ENCODE measurements at places on chromosomes 6 and 20.

DNA sequence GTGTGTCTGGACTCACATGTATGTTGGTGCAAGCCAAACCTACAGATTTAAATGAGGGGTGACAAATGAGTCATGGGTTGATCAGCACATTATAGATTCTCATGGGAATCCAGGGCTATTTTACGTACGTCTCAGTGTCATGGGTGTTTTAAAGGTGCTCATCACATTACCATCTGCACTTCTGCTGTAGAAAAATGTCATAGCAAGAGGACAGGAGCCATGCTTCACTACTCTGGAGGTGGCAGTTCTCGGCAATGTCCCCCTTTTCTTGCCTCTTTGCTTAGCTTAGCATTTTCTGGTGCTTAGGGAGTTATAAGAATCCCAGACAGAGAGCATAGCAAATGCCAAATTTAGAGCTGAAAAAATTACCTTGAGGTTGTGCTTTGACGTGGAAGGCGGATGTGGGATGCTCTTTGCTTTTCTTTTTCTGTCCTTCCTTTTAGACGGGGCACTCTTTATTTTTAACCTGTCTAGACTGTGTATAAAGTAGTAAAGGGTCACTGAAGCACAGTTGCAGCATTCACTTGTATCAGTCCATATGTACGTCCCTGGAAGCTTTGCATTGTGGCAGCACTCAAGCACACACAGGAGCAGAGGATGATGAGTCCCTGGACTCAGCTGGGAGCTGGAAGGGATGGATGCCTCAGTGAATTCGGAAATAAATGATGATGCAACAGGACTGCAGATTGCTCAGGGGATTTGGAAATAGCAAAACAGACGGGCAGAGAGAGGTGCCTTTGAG, 139.7 kb downstream of the SYNDIG1 start:
- no peak for DNase-seq

DNA sequence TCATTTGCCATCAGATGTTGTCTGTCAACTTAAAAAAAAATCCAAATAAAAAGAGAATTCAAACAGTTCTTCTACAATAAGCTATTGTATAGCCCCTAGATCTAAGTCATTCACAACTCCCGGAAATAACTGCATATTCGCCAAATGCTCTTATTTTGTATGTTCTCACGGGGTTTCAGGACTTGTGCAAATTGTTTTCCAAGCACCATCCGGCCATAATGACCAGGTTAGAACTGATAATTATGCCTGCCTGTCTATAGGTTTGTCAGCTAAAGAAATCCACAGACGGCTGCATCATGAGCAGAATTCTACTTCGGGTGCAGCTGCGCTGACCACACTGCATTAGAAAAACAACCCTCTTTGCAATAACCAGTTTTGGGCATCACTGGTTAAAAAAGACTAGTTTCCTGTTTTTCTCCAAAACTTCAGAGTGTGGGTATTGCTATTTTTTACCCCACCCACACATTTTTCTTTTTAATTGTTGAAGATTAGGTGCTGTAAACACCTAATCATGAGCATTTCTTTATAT, 87.7 kb downstream of the HIVEP2 start:
- DNase-seq, result no peak

DNA sequence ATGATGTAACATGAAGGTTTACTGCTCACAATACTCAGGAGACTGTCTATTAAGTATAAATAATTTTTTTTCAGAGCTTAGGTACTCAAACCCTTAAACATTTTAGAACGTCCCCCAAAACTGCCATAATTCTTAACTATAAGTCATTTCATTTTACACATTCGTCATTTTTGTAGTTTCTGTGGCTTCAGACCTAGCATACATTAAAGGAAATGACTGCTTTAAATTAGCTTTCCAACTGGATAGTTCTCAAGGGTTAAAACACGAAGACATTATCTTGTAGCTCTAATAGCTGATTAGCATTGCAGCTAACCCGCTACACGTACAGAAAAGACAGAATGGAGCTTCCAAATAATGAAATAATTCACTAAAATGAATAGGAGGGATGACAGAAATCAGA, 24.9 kb upstream of the PLN start:
- DNase-seq, result no peak

DNA sequence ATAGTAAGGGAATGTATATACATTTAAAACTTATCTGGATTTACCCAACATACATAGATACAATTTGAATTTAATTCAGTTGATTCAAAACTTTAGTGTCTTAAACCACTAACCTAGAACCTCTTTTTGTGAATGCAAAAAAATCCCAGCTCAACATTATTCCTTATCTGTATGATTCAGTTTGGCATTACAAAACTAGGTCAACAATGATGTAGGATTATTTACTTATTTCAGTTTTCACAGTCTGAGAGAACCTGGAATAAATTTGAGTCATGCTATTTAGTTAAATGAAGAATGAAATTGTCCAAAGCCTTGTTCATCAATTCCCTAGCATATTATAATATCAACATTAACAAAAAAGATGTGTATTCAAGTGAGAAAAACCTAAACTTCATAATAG, 7.4 kb upstream of the PLCB1 start:
- no peak for DNase-seq

DNA sequence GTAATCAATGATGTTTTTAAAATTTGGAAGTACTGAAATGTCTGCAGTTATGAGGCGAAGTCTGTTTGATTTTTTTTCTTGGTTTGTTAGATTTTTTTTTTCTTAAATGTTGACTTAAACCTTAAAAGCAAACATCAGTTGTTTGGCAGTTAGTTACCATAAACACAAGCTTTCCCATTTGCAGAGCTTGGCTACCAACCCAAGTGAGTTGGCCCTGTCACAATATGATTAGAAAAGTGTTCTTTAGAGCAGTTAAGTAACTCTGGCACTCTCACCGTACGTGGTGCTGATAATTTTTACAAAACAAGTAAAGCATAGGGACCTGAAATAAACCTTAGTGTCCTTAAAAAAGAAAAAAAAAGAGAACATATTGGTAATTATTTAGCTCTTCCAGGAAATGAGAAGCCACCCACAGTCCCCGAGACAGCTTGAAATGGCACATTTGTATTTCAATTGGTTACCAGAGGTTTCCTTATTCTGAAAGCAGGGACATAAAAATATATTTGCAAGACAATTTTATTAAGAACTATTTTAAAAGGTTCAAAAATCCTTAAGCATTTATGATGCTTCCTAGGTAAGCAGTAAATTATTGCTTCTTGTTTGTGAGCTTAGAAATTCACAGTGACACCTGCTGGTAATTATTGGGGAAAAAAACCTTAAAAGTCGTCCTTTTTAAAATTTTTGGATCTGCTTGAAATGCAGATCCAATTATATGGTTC, 3.9 kb downstream of the HEY2 start:
- peak; percentile 29 for DNase-seq

DNA sequence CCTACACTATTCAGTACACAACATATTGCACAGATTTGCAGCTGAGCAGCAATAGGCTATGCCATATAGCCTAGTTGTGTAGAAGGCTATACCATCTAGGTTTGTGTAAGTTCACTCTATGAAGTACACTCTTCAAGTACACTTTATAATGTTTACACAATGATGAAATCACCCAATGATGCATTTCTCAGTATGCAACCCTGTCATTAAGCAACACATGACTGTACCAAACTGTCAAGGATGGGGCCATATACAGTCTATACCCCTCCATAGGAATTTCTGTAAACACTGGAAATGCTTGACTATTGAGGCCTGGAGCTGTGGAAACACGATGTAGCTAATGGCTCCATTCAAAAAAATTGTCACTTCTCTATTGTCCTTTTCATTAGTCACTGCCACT, 535.4 kb downstream of the EPM2A start:
- DNase-seq, result peak; percentile 42

DNA sequence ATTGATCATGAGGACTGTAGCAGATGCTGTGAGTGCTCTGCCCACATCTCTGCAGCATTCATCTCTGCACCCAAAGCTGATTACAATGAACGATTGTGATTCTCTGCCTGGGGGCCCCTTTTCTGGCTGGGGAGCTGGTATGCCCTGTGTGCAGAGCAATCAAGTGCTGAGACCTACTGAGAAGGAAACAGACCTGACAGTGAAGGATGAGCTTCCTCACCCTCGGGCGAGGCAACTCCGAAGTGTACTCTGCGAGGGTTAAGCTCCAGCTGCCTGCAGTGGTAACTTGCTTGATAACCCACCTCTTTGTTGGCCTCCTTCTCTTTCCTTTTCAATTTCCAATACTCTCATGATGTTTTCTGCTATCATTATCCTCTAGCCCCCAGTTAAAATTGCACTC, 289.7 kb upstream of the RNF24 start:
- DNase-seq, result no peak

- DNase-seq, result no peak
Observed at GRCh38 chr6:56949925-56950495, 4.9 kb upstream of the BEND6 start.
